ENCODE measurements at places on chromosomes 3 and 15. TPM values are rescaled to one million over a fixed set of nuclear protein-coding genes. Genes with fewer than 3 reads are reported as not detected.

DNA sequence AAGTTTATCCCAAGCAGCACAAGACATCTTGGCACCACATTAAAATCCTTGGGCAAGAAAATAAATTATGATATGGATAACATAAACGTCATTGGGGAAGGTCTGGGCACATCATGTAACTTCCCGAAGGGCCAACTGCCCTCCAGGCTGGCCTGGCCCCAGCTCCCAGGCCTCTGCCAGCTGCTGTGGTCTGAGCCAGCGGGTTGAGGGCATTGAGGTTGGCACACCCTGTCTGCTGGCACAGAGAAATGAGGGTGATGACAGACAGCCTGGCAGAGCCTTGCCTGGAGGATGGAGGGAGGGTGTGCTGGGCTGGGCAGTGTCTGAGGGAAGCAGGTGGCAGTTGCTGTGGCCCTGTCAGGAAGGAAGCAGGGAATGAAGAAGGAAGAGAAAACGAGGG lies 3.3 kb upstream of the RBSN start:
- DNase-seq: no peak

GRCh38 chr3:171199473-171199829 lies 172.9 kb upstream of the SLC2A2 start:
- no peak for DNase-seq

ZIC1 gene
- total RNA-seq: not detected

GRCh38 chr15:31487811-31488436 lies 161.3 kb downstream of the KLF13 start:
- DNase-seq: no peak

- DNase-seq: no peak
Observed at GRCh38 chr15:101176625-101177024, 75.2 kb downstream of the CHSY1 start.

GOLGA8O gene
- not detected for total RNA-seq

CHDH gene
- 2.5 TPM for total RNA-seq
